ENCODE measurements at places on chromosomes 1 and 21.

DNA sequence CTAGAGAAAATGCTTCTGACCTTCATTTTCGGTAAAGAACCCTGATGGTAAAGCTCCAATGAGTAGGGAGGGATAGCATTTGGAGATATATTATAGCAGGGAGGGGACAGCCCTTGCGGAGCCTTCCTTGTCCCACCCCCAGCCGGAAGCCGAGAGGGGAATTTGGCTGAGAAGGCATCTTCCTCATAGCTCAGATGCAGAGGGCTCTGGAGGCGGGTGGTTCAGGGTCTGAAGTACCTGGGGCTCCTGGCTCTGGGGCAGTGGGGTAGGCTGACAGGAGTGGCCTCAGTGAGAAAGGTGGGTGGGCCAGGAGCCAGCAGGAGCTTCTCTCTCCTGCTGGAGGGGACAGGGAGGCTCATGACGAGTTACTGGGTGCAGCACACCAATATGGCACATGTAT, 88.0 kb upstream of the IFFO2 start:
- no peak for DNase-seq

DNA sequence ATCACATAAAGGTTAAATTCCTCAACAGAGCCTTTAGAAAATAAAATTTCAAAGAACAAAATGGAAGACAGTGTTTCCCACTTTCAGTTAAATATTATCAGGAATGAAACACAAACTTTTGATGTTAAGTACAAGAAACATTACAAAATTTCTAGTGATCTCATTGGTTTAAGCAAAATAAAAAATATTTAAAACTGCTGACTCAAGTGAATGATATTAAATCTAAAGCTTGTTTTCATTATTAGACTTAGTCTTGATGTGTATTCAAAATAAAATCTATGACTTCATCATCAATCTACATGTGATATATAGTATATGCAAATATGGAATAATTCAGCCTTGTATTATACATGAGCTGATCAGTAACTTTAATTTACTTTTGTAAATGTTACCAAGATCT, 584.9 kb downstream of the PTBP2 start:
- no peak for DNase-seq

GRCh38 chr1:206803221-206803730, 31.0 kb upstream of the IL10 start:
- no peak for DNase-seq

GRCh38 chr1:30693366-30693765, 30.0 kb downstream of the MATN1 start:
- DNase-seq: no peak

GRCh38 chr1:69148731-69149130, 419.0 kb upstream of the LRRC7 start:
- DNase-seq: no peak

- DNase-seq: no peak
Observed at GRCh38 chr1:98949621-98950020, 55.0 kb downstream of the PLPPR5 start.

GRCh38 chr21:26506956-26507355, 66.1 kb downstream of the CYYR1 start:
- DNase-seq: no peak

- DNase-seq: no peak
Observed at GRCh38 chr1:170205301-170205700, 59.5 kb downstream of the NTMT2 start.

- no peak for DNase-seq
Observed at GRCh38 chr1:227427411-227427810, 109.1 kb upstream of the CDC42BPA start.

DNA sequence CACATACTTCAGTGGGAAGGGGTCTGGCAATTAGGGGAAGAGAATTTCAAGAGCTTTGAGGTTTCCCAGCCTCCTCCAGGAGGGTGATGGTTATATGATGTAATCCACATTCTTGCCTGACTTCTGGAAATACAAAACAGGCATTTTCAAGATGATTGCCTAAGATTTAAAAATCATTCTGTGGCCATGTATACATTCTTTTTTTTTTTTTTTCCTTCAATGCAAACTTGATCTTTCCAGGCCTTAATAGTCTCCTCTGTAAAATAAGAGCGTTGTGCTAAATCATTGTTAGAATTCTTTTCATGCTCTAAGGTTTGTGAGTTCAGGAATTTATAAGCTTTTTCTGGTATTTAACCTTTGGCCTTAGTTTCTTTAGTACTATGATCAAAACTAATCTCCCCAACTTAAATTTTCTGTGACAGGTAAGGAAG, 192.3 kb upstream of the HMCN1 start:
- DNase-seq: no peak

DNA sequence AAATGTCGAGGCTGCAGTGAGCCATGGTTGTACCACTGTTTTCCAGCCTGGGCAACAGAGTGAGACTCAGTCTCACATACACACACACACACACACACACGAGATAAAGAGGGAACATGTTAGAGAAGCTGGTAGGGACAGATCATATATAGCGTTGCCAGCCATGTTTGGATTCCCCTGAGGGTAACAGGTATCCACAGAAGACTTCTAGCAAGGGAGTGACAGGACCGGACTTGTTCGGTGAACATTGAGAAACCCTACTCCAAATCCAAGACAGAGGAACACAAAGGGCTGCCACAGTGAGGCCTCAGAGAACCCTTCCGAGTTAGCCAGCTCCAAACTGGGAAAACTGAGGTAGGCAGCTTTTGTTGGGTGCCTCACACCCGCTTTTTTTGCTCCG, 3.7 kb upstream of the SARS1 start:
- DNase-seq: no peak

- no peak for DNase-seq
Observed at GRCh38 chr1:90704817-90705216, 12.3 kb downstream of the BARHL2 start.

- no peak for DNase-seq
Observed at GRCh38 chr1:204410688-204411450, 748 bp downstream of the PPP1R15B start.

- no peak for DNase-seq
Observed at GRCh38 chr1:161869291-161869690, 103.2 kb downstream of the ATF6 start.

- DNase-seq: no peak
Observed at GRCh38 chr1:91769742-91770141, 116.2 kb downstream of the TGFBR3 start.

DNA sequence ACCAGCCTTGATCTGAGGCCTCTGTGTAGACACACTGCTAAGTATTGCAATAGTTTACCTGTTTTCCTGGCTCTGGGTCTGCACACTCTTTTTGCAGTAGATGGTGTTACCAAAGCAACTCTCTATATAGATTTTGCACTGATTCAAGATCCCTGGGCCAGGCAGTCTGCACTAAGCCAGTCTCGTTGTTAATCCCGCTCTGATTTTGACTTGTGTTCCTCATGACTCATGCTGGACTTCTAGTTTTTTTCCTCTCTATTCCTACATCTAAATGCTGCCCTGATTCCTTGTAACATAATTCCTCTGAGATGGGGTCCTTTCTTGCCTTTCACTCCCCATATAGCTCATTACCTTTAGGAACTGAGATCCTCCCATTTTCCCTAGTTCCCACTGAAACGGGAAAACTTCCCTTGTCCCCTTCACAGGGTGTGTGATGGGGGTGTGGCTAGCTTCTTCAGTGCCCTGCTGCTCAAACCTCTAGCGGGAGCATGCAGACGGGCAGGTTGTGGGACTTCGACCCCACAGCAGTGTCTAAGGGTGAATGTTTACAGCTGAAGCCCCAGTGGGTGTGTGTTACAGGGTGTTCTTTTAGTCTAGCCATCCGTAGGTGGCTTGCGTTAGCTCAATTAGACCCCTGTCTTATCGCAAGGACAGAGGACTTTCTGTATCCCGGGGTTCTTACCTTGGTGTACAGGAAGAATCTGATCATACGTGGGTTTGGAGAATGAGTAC, 106.5 kb upstream of the RAB3GAP2 start:
- DNase-seq: no peak

GRCh38 chr1:76428028-76428427, 353.5 kb downstream of the ST6GALNAC3 start:
- DNase-seq: no peak

GRCh38 chr1:54970901-54971300, 9.5 kb upstream of the TMEM61 start:
- no peak for DNase-seq

- DNase-seq: no peak
Observed at GRCh38 chr21:46125846-46126301, 28.0 kb downstream of the COL6A2 start.

- DNase-seq: no peak
Observed at GRCh38 chr1:82153272-82153629, 352.5 kb downstream of the ADGRL2 start.

DNA sequence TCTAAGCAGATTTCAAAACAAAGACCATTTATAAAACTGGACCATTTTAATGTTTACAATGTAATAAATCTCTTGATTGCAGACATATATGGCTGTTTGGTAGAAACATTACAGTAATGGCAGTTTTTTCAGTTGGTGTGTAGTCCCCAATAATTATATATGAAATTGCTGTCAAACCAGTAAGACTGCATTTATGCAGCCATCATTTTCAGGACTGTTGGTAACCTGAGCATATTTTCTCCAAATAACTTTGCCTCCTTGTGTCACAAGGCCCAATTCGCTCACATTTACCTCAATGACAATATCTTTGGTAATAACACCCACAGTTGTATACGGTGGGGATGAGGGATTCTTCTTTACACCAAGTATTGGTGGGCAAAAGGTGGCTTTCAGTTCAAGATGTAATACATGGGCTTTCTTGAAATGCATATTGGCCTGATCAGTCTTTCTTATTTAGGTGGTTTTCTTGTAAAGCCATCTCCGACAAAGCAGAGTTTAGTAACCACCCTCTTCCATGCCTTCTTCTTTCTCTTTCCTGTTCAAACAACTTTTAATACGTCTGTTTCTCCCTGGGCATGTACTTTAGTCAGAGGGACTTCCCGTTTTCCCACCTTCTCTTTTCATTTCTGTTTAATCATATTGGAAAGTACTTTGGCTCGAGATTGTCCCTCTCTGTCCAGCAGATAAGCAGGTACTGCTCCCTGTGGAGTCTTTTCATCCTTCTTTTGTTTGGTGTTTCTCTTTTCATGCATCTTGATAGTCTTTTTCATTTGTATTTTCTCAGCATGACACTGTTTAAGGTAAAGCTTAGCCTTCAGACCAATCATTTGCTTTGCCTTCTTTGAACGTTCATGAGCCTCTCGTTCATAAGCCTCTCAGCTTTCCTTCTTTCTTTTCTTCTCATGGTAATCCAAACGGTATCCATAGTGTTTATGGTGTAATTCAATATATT, 30.4 kb downstream of the ATP2B4 start:
- DNase-seq: no peak

GRCh38 chr1:199046618-199047017, 407.8 kb downstream of the PTPRC start:
- no peak for DNase-seq

- no peak for DNase-seq
Observed at GRCh38 chr1:151867765-151868411, 14.4 kb upstream of the THEM5 start.

DNA sequence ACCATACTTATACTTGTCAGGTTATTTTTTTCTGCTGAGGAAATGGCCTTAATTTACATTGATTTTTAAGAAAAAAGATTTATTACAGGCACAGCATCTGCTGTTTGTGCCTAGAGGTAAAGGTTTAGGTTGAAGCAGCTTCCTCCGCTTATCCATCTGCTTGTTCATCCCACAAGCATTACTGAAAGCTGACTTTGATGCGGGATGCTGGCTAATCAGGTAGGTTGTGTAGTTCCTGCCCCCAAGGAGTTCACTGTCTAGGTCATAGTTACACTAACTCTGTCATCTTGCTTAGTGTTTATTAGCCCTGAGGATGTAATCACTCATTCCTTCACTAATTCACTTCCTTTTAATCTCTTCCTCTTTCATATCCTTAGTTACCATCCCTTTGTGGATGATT, 377.7 kb upstream of the KAZN start:
- DNase-seq: no peak

- DNase-seq: no peak
Observed at GRCh38 chr1:222392556-222392955, 155.3 kb downstream of the HHIPL2 start.

- no peak for DNase-seq
Observed at GRCh38 chr21:26245428-26245827, 74.9 kb upstream of the APP start.

- DNase-seq: no peak
Observed at GRCh38 chr1:238199325-238199724, 308.6 kb upstream of the ZP4 start.

DNA sequence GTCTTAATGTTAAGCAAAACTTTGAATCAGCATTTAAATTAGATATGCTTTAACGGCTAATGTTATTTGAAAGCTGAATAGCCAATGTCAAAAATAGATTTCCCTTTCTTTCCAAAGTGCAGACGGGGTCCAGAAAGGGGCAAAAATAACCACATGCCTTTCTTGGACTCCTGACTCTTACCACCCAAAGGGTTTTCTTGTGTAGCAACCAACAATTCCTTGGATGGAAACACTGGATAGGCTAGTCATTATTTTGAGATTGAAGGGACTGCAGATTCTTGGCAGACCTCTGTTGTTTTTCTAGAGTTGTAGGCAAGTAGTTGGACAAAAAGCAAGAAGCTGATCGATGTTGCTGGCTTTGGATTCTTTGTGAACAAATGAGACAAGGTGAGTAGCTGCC, 107.0 kb downstream of the MRPS6 start:
- DNase-seq: no peak

- no peak for DNase-seq
Observed at GRCh38 chr21:44771896-44772525, 29.6 kb downstream of the UBE2G2 start.

DNA sequence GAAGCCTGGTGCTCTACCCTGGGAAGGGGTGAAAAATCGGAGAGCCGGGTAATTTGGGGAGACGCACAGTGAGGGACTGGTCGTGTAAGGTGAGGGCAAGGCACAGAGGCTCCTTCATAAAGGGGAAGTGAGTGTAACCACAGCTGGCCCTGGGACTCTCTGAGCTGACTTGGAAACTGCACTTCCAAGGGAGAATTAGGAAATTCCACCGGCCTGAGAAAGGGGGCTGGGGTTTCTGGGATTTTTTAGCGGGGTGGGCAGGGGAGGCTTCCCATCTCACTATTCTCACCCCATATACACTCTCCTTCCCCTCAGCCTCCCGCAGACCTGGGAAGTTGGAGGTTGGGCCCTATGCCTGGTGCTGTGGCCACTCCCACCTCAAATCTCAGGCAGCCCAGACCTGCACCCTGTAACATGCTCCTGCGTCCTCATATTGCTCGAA, 88.3 kb upstream of the IPO9 start:
- no peak for DNase-seq

DNA sequence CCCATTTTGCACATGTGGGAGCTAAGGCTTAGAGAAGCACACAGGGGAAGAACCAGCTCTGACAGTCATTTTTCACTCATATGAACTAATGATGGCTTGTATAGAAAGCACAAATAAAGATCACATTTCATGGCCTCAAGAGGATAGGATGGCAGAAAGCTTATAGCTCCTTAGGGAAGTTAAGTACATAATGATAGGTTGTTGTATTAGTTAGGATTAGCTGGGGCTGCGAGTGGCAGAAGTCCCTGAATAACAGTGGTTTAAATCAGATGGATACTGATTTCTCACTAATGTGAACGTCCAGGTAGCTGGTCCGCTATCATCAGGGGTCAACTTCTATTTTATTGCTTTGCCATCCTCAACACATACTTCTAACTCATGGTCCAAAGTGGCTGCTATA, 284.0 kb downstream of the RPS6KC1 start:
- DNase-seq: peak; percentile 75
